AG10803 (cell line): ENCODE measurements at places on chromosomes 11 and 22.

DNA sequence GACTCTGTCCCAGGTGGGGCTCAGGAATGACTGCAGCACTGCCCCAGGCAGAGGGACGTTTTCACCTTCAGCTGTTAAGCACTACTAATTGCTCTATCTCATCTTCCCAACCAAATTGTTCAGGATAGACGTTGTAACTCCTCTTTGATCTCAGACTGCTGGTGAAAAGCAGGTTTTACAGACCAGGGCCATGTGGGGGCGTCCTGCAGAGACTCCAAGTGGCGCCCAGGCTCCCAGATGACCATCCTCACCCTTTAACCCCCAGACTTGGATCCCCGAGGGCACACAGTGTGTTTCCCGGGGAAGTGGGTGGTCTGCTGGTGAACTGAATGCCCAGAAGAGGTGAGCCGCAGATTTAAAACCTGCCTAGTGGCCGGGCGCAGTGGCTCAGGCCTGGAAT lies 23.9 kb downstream of the FADD start:
- DNase-seq = no peak

DNA sequence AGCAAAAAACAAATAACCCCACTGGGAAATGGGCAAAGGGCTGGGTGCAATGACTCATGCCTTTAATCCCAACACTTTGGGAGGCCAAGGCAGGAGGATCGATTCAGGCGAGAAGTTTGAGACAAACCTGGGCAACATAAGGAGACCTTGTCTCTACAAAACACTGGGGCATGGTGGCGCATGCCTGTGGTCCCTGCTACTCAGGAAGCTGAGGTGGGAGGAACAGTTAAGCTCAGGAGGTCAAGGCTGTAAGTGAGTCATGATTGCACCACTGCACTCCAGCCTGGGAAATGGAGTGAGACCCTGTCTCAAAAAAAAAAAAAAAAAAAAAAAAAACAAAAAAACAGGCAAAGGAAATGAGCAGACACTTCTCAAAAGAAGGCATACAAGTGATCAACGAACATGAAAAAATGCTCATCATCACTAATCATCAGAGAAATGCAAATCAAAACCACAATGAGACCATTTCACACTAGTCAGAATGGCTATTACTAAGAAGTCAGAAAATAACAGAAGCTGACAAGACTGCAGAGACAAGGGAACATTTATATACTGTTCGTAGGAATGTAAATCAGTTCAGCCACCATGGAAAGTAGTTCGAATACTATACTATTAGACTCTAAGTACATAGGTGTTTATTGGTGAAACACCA lies 48.2 kb upstream of the SMCO4 start:
- peak; percentile 46 for DNase-seq

- DNase-seq = no peak
Observed at GRCh38 chr22:40477683-40478337, 107.4 kb downstream of the SGSM3 start.

DNA sequence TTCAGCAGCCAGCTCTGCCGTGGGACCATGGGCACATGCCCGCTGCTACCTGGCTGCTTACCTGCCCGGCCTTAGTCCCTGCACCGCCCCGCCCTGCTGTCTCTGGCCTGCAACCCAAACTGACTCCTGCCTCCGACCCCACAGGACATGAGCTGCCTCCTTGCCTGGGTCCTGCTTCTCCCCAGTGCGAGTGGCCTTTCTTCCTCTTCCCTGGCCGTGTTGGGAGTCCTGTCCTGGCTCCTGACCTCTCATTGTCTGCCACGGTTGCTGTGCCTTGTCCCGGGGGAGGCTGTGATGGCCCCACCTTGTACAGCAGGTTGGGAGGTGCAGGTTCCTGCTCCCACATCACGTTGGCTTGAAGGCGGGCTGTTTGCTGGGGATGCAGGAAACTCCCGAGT lies 370.0 kb downstream of the TBC1D22A start:
- DNase-seq = no peak

DNA sequence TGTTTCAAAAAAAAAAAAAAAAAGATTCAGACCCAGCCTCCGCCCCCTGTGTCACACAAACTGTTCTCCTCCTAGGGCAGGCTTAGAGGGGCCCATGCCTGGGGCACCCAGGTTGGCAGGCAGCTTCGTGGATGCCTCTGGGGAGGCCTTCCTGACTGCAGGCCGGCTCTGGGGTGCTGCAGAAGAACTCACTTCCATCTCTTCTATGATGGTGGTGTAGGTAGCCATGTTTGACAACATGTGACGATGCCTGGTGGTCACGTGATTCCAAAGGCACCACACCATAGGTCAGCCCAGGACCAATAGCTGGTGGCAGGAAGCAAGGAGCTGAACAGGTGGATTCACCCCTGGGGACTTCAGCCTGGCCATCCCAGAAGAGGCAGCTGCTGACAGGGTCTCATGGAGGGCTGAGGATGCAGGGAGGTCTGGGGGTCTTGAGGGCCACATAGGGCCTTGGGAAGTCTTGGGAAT lies 24.1 kb upstream of the CELSR1 start:
- no peak for DNase-seq

DNA sequence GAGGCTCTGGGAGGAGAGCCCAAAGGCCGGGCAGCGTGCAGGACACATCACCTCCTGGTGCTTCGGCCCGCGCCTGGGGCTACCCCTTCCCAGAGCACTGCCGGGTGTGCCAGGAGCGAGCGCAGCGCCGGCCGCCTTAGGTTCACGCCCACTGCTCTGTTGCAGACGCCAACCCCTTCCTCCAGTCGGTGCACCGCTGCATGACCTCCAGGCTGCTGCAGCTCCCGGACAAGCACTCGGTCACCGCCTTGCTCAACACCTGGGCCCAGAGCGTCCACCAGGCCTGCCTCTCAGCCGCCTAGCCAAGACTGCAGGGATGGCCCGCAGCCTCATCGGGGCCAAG lies 79.0 kb downstream of the MED15 start:
- DNase-seq = no peak

DNA sequence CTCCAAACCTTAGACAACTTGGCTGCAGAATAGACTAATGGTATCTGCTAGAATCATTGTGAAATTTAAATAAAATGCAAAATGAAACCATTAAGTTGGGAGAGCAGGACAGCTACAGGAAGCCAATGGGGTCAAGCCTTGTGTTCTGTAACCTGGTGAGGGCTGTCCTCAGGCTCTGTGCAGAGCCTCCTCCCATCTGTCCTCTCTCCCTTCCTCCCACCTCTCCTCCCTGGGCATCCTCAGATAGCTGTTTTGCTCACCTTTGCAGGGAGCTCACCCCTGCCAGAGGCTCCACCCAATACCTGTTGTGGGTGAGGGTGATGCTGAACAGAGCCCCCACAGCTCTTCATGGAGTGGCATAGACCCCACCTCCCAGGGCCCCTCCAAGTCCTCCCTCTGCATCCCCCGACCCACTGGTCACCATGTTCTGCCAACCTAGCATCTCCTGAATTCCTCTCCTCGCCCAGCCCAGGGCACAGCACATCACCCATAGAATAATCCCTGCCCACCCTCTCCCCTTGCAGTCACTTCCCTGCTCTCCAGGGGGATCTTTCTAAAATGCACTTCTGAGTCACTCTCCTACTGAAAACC lies 100.3 kb downstream of the PDE2A start:
- DNase-seq = no peak

DNA sequence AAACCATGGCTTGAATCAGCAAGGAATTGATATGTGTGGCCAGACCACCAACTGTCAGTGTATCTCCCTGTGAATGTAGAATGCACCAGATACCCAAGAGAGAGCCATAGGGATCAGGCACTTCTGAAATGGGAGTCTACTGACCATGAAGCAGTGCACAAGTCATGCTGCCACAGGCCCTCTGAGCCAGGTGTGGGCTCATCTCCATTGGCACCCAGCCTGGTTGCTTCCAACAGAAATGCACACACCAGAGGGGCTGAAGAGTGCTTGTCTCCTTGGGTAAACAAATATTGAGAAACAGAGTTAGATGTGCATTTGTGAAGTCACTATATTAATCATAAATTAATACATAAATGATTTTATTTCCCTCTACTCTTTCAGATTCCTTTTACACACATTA lies 28.4 kb upstream of the PANX1 start:
- no peak for DNase-seq

- DNase-seq = no peak
Observed at GRCh38 chr11:103910721-103911120, 125.7 kb upstream of the DDI1 start.

- DNase-seq = no peak
Observed at GRCh38 chr11:120195601-120196320, 15.1 kb upstream of the OAF start.

DNA sequence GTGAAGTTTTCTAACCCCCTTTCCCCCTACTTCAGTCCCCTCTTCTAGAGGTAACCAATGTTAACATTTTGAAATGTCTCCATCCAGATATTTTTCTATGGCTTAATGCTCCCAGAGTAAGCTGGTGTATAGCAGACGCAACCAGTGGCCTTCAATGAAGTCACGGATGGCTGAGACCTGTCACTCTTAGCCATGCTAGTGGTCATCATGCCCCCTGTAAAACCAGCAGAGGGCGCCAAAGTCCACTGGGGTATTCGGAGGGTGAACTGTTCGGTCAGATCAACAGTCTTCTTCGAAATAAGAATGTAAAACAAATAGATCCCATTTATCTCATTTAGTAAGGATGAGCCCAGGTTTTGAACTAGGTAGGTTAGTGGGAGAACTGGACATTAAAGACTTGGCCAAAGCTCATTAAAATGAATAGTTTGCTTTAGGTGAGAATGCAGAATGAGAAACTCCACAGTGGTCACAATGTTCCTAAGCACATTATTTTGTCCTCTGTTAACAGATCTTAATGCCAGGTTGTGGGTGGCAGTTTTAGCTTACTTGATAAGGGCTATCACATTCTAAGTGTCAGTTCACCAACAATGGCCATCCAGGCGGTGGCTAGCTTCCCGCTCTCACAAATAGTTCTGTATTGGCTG lies 8.6 kb upstream of the MMP8 start:
- peak; percentile 49 for DNase-seq

- peak; percentile 49 for DNase-seq
Observed at GRCh38 chr11:59918987-59919589, 19.1 kb upstream of the OOSP1 start.

DNA sequence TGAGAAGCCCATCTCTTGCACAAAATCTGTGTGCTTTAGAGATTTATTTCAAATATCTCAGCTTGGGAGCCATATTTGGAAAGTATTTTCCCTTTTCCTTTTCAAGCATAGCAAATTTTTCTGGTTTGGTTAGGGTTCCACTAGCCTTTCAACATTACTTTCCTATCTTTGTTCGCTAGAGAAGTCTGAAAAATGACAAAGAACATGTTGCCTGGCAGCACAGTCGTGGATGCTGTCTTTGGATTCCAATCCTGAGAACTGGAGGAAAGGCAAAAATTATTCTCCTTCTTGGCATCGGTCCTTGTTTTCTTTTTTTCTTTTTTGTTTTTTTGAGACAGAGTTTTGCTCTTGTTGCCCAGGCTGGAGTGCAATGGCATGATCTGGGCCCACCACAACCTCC lies 6.9 kb upstream of the MTCH2 start:
- no peak for DNase-seq

DNA sequence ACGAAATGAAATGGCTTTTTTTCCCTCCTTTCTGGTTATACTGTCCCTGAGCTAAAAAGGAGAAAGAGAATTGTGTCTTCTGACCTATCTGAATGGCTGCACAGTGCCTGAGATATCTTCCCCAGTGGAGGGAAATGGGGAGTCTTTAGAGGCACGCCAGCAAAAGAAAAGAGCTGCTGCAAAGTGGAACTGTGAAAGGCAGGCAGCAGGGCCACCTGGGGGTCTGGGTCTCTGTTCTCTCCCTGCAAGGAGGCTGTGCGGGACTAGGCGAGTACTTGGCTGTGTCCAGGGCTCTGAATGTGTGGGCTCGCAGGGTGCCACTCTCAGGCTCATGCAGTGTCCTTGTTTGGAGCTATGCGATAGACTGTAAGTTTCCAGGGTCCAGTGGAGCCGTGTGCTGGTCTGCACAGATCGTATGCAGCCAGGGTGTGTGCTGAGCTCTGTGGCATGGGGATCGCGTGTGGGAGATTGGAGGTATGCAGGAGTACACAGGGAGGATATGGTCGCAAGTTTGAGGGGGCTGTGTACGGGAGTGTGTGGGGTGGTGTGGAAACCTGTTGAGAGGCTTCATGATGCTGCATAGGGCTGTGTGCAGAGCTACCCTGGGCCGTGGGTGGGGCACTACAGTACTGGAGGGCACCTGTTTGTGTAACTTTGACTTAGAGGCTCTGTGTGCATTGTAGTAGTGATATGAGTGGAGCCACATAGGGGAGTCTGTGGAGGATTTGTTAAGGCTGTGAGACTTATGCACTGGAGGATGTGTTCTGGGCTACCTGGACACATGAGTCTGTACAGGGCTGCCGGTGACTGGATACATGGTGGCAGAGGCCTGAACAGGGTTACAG lies 70.1 kb upstream of the OLFML1 start:
- DNase-seq = no peak

- DNase-seq = no peak
Observed at GRCh38 chr11:57792870-57793269, 31.3 kb downstream of the CTNND1 start.

GRCh38 chr11:95698676-95699557 lies 90.7 kb downstream of the FAM76B start:
- peak; percentile 56 for DNase-seq

DNA sequence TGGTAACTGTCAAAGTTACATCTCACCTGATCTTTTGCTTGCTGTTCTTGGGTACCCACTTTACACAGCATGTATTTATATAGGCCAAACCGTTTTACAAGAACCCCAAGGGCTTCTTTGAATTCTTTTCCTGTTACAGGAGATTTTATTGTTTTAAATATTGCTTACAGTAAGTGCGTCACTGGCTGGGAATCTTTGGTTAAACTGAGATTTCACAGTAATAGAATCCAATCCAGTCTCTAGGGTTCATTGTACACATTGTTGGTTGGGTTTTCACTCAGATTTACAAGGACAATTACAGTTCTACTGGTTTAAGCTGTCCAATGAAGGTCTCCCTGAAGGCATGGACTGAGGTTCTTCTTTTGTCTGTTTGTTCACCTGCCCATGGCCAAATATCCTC lies 171.7 kb downstream of the INSC start:
- no peak for DNase-seq

- no peak for DNase-seq
Observed at GRCh38 chr11:66691311-66691980, 13.8 kb upstream of the RBM4B start.

DNA sequence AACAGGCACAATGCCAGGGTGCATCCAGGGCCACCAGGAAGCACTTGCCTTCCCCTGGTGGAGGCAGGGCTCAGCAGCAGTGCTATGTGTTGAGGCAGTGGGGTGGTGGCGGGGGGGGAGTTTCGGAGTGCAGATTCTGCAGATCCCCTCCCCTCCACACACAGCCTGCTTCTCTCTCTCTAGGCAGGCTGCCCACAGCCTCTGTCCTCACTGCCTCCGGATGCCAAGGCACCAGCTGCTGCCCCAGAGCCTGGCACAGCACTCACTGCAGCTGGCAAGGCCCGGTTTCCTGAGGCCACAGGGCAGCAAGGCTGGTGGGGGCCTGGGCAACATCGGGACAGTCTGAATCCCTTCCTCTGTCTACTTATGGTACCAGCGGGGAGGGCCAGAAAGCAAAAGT lies 35.8 kb downstream of the NRXN2 start:
- DNase-seq = no peak
